ENCODE measurements at places on chromosomes 4 and X.

DNA sequence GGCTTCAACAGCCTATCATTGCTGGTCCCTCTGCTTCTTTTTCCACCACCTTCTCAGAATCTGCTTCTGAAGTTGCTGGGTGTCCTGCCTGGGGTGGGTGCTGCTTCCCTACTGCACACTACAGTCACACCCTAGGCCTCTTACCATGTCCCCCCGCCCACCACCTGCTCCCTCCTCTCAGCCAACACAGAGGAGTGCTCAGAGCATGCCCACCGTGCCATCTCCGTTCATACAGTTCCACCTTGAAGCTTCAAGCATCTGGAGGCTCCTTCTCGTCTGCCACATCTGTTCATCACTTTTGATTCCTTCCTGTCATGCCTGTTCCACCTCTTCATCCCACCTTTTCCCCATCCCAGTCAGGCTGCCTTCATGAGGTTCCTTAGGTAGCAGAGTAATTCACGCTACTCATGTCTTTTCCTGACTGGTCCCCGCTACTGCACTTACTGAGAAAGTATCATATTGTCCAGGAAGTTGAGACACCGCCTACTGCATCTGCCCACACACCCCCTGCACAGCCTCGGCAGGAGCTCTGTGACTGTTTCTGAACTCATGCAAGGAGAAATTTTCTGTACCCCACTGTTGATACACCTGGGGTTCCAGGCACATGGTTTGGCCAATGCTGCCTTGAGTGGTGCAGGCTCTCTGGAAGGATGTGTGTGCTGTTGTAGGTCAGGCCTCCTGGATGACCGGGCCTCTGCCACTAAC lies 39.5 kb downstream of the HADH start:
- no peak for DNase-seq

DNA sequence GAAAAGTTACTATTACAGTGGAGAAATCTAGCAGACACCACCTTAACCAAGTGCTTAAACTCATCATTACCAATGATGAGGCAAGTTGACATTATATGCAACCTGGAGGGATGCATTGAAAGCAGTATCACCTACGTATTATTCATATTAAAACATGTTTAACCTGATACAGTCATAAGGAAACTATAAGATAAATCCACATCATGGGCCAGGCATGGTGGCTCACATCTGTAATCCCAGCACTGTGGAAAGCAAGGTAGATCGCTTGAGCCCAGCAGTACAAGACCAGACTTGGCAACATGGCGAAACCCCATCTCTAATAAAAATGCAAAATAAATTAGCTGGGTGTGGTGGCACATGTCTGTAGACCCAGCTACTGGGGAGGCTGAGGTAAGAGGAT lies 22.3 kb upstream of the INTU start:
- DNase-seq = no peak

DNA sequence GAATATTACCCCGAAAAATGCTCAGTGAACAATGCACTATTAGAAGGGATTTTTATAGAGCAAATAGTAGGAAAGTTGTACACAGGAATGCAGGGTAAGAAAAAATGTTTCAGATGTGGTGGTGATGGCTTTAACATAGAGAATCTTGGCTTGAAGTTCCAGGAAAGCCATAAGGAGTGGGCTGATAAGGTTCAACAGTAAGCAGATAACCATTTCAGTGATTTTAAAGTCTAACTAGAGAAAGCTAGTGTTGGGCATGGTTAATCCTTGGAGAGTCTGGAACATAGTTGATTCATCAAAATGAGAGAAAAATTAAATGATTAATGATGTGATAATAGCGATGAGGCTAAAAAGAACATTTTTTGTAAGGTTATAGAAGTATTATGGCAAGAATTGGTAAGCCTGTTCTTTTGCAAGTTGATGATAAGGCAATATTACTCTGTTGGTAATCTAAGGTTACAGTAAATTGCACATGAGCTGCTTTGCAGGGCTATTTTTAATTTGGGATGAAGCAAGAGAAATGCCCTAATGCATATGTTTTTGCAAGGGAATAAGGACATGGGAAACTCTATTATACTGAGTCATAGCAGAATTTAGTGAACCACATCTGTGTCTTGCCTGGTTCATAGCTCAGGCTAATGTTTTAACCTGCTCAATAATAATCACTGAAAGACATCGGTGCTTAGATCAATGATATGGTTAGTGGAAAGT lies 44.3 kb downstream of the GALNTL6 start:
- DNase-seq = no peak

DNA sequence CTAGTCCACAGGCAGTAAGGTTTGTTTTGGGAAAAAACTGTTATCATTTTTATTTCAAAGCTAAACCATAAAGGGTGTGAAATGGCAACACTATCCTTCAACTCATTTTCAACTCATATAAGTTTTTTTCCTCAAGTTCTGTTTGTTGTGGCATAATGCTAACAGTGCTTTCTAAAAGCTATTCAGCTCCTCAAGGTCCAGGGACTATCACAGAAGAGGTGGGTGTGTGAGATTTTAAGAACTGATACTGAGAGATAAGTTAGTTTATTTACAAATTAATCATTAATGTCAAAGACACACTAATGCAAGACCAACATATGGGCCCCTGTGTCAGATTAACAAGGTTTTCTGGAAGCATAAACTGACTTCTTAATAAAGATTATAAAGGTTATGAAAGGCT lies 11.8 kb downstream of the UGT2B15 start:
- DNase-seq = no peak

DNA sequence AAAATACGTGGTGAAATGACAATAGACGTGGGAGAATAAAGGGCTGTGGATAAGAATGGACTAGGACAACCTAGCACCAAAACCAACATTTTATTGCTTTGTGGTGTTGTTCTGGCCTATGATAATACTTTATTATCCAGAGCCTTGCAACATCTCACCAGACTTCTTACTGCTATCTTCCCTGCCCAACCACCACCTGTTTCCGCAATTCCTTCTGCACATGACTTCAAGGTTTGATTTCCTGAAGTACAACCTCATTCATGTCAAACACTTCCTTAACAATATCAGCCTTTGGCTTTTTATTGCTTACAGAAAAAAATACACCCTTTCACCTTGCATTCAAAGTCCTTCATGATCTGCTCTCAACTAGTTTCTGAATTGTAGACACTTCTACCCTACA lies 84.8 kb downstream of the RTL3 start:
- no peak for DNase-seq

DNA sequence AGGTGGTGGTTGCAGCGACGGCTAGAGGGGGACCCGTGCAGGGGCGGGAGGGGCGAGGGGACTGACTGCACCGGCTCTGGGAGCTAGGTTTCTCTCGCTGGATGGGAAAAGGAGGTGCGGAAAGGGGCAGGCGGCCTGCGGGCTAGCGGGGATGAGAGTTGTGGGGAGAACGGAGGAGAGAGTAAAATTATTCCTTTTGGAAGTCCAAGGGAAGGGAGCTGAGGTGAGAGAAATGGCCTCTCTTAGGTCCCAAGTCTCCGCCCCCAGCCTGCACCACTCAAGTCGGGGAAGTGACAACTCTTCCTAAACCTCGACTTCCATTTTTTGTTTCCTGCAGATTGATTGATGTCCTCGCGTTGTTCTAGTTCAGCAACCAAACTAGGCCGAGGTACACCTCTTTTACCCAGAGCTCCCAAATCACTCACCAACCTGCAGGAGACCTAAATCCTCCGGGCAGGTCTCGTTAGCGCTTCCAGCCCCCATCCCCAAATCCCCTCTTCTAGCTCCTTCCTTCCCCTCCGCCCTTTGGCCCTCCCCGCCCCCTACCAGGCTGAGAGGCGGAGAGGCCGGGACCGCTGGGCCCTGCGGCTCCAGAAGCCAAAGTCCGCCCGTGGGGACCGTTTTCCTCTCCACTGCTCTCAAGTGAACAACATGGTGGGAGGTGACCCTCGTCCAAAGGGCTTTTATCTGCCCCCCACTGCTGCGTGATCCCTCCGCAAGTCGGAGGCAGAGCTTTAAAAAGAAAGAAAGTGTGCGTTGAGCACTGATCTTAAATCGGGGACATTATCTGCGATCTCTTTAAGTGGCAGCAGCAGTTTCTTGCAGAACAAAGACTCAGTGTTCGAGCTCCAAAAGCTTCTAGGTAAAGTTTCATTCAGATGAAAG lies 7.3 kb downstream of the PITX2 start:
- no peak for DNase-seq

DNA sequence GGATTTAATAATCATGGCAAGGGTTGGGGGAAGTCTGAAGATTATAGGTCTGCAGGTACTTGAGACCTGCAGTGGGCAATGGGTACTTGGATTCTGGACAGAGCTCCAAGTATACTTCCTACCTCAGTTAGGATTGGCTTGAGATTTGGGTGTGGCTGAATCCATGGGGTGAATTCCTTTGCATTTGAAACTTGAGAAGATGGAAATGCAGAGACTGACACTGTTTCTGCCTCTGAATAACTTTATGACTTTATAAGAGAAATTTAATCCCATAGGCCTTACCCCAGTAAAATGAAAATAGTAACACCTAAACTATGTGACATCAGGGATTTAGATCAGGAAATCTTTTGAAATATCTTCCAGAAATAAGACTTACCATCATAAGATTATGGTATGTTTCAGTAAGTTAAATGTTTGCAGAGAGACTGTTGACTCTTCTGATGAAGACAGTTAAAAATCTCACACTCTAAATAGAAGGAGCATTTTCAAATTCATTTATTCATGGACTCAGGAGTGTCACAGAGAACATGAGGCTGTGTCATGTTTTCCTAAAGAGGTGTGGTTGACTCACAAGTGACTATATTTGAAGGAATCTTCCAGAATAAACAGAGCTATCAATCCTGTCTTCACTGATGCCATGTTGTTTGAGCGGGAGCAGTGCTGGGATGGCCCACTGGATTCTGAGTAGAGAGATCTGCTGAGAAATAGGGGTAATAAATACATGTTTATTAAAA lies 513.5 kb upstream of the NR3C2 start:
- DNase-seq = peak; percentile 3

- DNase-seq = peak; percentile 2
Observed at GRCh38 chr4:73499996-73500765, 18.6 kb downstream of the AFM start.

DNA sequence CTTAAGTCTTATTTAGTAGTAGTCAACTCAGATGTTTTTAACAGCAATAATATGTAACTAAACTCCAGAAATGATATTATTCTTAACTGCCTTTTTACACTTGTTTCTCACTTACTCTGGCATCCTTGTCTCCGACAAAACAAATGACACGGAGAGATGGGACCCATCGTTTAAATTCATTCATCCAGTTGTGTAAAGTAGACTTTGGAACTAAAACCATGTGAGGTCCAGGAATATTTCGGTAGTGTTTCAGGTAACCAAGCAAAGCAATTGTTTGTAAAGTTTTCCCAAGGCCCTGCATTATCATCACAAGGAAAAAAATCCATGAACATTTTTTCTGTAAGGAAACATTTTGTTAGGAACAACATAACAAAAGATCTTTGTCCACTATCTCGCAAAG lies 11.6 kb downstream of the SMARCA1 start:
- DNase-seq = no peak

GRCh38 chr4:732911-733630 lies 27.4 kb downstream of the PCGF3 start:
- no peak for DNase-seq

- DNase-seq = no peak
Observed at GRCh38 chrX:57289089-57289488, 2.6 kb downstream of the FAAH2 start.

- peak; percentile 79 for DNase-seq
Observed at GRCh38 chr4:24912252-24913118, at the start of gene CCDC149. CCDC149 (minus strand) TSS chr4:24913042; CDS start chr4:24912864, 178 bp downstream.

DNA sequence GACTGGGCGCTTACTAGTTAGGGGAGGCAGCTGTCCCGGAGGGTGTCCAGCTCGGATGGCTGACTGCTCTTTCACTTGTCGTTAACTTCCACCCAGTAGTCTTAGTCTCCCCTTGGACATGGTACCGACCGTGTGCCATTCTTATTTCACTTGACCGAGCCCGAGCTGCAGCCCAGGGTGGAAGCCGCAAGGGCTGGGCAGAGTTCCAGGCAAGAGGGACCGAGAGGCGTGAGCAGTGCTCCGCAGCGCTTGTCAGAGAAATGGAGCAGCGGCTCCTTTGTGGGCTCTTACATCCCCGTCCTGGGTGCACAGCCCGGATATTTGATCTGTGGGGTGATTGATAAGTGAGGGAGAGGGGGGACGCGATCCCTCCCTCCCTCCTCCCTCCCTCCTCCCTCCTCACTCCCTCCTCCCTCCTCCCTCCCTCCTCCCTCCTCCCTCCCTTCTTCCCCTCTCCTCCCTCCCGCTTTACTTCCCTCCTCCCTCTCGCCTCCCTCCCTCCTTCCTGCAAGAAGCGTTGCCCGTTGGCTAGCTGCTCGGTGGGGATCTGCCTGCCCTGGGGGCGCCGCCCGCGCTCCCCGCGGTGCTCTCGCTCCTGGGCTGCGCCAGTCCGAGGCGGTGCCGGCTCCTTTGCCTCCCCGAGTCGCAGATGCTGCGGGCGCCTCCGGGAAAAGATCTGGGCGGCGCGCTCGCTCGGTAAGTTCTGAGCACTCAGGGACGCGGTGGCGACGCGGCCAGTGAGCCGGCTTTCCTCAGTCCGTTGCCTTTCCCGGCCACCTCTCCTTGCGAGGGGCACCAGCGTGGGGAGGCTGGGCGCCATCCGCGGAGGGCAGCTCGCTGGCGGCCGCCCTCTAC lies at the start of gene SLITRK2:
Gene SLITRK2, plus strand, starts transcription at position 499 of the 855 bp plus-strand sequence. CDS start 4,597 bp downstream, outside the sequence.
- no peak for DNase-seq

DNA sequence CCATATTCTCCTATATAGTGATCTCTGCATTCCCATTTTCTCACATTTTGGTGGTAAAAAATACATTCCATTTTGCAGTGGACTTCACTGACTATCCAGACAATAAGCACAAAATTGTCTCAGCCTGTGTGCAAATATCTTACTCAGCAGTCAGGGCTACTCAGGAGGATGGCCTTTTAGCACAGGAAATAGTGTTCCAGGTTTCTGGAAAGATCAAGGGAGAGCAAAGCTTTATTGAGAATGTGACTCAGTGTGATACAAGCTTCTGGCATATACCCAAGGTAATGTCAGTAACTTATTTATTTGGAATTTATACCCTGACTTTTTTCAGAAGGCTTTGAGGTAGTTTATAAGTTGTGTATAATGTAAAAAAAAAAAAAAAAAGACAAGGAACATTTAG lies 233.4 kb downstream of the TEX13A start:
- no peak for DNase-seq

GRCh38 chr4:84221704-84222103 lies 277.4 kb downstream of the NKX6-1 start:
- DNase-seq = no peak

GRCh38 chr4:152763796-152764195 lies 15.7 kb downstream of the TIGD4 start:
- no peak for DNase-seq

- no peak for DNase-seq
Observed at GRCh38 chr4:10416441-10416840, 40.8 kb downstream of the ZNF518B start.
